ENCODE measurements at places on chromosomes 12 and 14. TPM values are rescaled to one million over a fixed set of nuclear protein-coding genes. Genes with fewer than 3 reads are reported as not detected.

Gene IRAK3
- total RNA-seq, result 6.9 TPM

Gene IL22
- not detected for total RNA-seq

Gene AQP2
- not detected for total RNA-seq

Gene SERPINA9
- not detected for total RNA-seq

Gene CFAP251
- 6.6 TPM for total RNA-seq

Gene TAS2R31
- 6.5 TPM for total RNA-seq

Gene SNAPC1
- total RNA-seq, result 3.2 TPM

Gene SLC7A7
- 12.2 TPM for total RNA-seq

Gene ETFBKMT
- total RNA-seq, result 4.7 TPM
